ENCODE measurements at places on chromosomes 13 and 19.

- peak; percentile 35 for DNase-seq
Measured at GRCh38 chr13:40943073-40943472, 76.0 kb downstream of the ELF1 start.

DNA sequence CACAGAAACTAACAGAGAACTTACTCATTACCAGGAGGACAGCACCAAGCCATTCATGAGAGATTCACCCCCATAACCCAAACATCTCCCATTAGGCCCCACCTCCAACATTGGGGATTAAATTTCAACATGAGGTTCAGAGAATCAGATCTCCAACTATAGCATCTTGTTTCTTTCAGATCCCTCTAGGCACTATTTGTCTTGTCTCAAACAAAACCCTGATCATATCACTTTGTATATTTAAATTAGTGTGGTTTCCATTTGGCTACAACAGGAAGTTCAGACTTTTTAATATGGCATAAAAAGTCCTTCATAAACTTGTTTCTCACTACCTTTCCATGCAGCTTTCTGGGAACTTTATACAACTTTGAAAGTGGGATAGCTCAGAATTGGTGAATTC, 699.0 kb upstream of the MIR17HG start:
- no peak for DNase-seq

- peak; percentile 69 for DNase-seq
Measured at GRCh38 chr19:4576016-4576933, 16.8 kb upstream of the SEMA6B start.

GRCh38 chr19:6997679-6998445, 23.4 kb downstream of the MBD3L2B start:
- peak; percentile 45 for DNase-seq

GRCh38 chr13:49499889-49500660, 4.3 kb downstream of the PHF11 start:
- peak; percentile 58 for DNase-seq

DNA sequence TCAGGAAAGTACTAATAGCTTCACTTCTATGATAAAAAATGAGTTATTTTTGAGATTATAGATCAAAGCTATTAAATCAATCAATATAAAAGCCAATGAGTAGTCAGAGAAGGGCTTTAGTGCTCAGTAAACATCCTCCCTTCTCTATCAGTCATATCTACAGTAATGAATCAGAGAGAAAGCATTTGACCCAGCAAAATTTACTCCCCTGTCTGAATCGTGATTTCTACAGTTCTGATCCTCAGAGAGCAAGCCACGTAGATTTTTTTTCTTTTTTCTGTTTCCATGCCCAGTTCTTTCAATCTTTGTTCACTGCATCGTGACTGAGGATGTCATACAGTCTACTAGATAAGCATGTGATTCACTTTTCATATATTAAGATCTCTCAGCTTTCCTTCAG, 16.2 kb upstream of the MBNL2 start:
- peak; percentile 56 for DNase-seq

All from cardiac fibroblast (primary cell).